Activated CD4-positive, alpha-beta T cell treated with anti-CD3 and anti-CD28 coated beads for 24 hours (primary cell): ENCODE measurements at places on chromosomes 5 and 9.

DNA sequence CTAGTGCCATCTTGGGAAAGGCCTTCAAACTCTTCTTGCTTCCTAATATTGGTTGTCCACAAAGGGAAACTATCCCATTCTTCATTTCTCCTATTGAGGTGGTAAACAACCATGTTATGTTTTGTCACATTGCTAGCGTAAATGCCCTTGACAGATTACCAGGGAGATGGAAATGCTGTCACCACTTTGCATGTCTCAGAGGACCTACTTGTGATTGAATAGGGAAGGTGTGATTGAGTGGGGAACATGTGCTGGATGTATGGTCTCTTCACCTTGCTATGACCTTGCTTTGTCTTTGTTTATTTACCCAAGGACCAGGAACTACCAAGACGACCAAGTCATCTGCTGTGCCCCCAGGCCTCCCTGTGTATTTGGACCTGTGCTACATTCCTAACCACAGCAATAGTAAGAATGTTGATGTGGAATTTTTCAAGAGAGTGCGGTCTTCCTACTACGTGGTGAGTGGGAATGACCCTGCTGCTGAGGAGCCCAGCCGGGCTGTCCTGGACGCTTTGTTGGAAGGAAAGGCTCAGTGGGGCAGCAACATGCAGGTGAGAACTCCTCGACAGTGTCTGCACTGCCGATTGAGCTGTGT lies 96.1 kb downstream of the MAP1B start:
- DNase-seq = no peak

- no peak for DNase-seq
These were observed 99.1 kb downstream of the ZNF608 start for GRCh38 chr5:124647352-124647751.

GRCh38 chr5:39446231-39446630 lies 21.5 kb upstream of the DAB2 start:
- DNase-seq = no peak

DNA sequence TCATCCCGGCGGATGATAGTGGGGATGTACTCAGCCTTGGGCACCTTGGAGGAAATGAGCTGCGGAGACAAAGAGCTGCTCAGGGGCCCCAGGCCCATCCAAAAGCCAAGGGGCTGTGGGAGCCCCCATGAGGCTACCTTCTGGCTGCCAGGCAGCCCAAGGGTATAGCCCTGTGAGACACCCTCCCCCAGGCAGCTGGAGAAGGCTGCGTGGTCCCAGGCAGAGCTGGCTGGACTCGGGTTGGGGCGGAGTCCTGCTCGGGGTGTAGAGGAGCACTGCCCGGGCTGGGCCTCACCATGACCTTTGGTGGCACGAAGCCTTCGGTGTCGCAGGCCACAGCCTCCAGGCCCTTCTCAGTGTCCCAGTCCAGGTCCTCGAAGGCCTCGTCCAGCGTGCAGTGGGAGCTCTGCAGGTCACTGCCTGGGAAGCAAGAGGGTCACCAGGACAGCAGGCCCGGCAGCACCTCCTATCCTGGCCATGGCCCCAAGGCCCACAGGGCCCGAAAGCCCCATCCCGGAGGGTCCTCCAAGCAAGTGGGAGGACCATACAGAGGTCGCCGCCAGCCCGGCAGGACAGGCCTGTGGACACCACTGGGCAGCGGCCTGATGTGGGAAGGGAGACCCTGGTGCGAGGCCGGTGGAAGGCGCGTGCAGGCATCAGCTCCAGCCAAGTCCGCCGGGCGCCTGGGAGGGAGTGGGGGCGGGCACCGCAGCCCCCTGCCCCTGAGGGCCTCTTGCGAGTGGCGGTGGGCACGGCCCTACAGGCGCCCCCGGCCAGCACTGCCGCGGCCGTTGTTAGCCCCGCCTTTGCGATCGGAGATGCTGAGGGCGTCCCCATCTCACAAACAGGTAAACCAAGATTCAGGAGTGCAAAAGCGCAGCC lies 6.1 kb downstream of the NSMF start:
- no peak for DNase-seq

DNA sequence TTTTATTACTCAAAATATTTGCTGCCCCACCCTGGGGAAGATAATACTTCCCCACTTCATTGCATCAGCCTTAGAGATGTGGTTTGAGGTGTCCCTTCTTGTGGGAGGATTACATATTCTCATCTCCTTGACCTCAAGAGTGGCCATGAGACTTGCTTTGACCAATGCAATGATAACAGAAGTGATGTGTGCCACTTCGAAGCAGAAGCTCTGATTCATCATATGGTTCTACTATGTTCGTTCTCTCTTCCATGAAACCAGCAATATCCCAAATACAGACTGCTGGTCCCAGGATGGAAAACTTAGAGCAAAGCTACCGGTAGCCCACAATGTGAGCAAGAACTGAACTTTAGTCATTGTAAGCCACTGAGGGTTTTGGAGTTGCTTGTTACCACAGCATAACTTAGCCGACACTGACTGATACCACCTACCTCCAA lies 92.0 kb downstream of the THBS4 start:
- no peak for DNase-seq

- DNase-seq = no peak
These were observed 74.0 kb downstream of the PRR16 start for GRCh38 chr5:120538149-120538548.

- DNase-seq = peak; percentile 74
These were observed 27.6 kb upstream of the TCF7 start for GRCh38 chr5:134086943-134087305.

- no peak for DNase-seq
These were observed 80.6 kb upstream of the SIMC1 start for GRCh38 chr5:176157656-176158055.

GRCh38 chr9:6450641-6451375 lies 37.8 kb downstream of the UHRF2 start:
- DNase-seq = no peak

GRCh38 chr9:70420441-70421271 lies 6.2 kb upstream of the KLF9 start:
- DNase-seq = peak; percentile 54

- DNase-seq = no peak
These were observed 11.0 kb upstream of the SH3RF2 start for GRCh38 chr5:145925353-145925752.

- DNase-seq = no peak
These were observed 97.4 kb downstream of the NR3C1 start for GRCh38 chr5:143306040-143306439.

GRCh38 chr5:115343855-115344254 lies 47.4 kb upstream of the CCDC112 start:
- no peak for DNase-seq

GRCh38 chr5:133867341-133867740 lies 101.1 kb downstream of the C5orf15 start:
- no peak for DNase-seq

- DNase-seq = no peak
These were observed 126.0 kb upstream of the MAN2A1 start for GRCh38 chr5:109563739-109564138.

DNA sequence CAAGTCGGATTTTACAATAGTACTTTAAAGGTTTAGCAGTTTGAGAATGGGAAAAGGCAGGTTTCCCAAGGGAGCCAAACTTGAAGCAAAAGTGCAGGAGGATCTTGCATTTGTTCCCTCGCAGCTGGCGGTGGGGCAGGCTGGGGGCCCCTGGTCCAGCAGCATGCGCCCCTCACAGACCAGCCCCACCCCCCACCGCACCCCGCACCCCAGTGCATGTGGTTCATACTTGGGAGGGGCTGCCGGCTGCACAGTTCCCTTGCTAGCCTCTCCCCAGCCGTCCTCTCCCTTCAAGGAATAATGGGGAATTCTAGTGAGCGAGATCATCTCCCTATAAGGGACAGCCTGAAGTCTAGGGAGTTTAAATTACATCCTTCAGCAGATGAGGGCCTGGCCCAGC lies 273.1 kb upstream of the IRX2 start:
- no peak for DNase-seq

- no peak for DNase-seq
These were observed 667.1 kb upstream of the RGMB start for GRCh38 chr5:98106116-98107031.

DNA sequence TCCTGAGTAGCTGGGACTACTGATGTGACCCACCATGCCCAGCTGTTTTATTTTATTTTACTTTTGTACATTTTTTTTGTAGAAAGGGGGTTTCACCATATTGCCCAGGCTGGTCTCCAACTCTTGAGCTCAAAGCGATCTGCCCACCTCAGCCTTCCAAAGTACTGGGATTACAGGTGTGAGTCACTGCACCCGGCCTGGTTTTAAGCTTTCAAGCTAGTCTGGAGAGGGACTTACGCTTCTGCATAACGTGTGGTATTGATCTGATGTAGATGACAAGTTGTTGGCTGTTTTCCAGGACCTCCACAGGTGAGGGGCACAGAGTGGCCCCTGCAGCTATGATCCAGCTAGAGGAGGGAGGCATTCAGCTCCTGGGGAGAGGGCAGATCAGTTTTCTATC lies 6.8 kb upstream of the CCL21 start:
- DNase-seq = no peak

DNA sequence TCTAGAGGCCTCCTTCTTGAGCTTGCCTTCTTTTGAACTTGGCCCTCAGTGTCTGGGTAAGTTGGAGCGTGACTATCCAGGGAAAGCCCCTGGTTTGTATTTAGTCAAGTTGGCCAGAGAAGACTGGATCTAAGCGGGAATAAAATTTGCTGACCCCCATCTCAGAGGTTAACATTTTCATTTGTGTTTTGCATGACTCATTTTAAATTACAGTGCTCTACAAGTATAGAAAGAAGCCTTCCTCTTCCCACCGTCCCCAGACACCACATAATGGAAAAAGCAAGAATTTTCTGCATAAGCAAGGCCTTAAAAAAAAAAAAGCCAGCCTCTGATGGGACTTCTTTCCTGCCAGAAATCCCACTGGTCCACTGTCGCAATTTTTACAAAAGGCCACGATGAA lies 27.2 kb downstream of the PIK3R1 start:
- DNase-seq = no peak

DNA sequence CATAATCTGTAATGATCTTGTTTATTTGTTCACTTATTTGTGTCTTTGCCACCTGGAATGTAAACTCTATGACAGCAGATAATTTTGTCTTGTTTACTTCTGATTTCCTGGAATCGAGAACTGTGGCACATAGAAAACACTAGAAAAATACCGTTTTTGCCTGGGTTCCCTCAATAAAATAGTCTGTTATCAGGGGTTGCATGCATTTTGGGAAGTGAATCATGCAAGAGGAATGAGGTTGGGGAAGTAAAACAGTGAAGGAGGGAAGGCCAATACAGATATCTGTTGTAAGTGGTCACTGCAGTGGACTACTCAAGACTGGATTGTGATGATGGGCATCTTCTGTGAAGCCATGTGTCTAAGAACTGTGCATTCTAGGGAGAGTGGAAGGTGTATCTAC lies 45.2 kb upstream of the IL6ST start:
- no peak for DNase-seq

GRCh38 chr9:134027561-134027960 lies 2.3 kb downstream of the BRD3OS start:
- DNase-seq = no peak

GRCh38 chr5:135184646-135185045 lies 150.6 kb upstream of the PITX1 start:
- no peak for DNase-seq

DNA sequence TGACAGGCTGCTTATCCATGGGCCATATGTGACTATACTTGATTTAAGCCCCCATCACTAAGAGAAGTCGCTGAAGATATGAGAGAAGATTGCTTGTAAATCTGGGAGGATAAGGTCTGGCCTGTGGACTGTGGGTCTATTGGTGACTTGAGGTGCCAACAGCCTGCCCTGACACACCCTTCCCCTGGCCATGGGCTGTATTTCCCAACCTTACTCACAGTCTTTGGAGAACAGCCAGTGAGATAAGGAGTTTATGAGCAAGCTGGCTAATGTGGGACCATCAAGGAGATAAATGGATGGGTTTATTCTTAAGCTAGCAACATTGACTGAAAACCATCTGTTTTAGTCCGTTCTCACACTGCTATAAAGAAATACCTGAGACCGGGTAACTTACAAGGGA lies 231.3 kb downstream of the ZSWIM6 start:
- DNase-seq = no peak

DNA sequence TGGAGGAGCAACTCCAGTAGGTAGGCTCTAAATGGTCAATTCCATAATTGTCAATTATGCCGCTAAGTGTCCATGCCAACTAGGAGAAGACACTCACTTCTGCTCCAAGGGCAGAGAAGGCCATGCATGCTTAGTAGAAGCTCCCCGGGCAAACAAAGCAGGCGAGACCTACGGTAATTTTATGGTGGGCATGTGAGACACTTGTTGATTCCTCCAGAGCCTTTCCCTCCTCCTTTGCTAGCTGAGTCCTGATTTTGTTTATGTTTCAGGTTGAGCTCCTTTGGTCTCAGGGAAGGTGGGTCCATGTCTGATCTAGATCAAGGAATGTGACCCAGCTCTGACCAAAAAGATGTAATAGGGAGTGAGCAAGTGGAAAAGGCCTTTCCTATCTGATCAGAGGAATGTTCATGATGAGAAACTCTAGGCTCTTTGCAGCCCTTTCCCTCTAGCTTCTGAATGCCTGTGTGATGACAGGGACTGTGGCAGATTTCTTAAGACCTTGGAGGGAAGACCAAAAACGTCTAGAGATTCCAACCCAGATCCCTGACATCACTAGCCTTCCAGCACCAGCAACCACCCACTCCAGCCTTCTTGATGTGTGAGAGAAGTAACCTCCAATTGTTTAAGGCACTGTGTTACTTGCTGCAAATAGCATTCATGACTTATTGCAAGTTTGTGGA lies 7.7 kb upstream of the CPEB4 start:
- no peak for DNase-seq

GRCh38 chr9:124284940-124285441 lies 27.2 kb downstream of the NEK6 start:
- DNase-seq = no peak

GRCh38 chr5:129630101-129630500 lies 117.8 kb upstream of the MINAR2 start:
- no peak for DNase-seq

- DNase-seq = no peak
These were observed 1.1 kb downstream of the PLPP6 start for GRCh38 chr9:4662989-4663792.

GRCh38 chr5:38060354-38060753 lies 198.0 kb upstream of the EGFLAM start:
- DNase-seq = no peak

- DNase-seq = no peak
These were observed 10.3 kb downstream of the GBGT1 start for GRCh38 chr9:133153227-133154096.

GRCh38 chr5:131821221-131821620 lies 24.4 kb upstream of the FNIP1 start:
- no peak for DNase-seq

GRCh38 chr9:76785501-76785900 lies 21.3 kb downstream of the PCA3 start:
- no peak for DNase-seq

DNA sequence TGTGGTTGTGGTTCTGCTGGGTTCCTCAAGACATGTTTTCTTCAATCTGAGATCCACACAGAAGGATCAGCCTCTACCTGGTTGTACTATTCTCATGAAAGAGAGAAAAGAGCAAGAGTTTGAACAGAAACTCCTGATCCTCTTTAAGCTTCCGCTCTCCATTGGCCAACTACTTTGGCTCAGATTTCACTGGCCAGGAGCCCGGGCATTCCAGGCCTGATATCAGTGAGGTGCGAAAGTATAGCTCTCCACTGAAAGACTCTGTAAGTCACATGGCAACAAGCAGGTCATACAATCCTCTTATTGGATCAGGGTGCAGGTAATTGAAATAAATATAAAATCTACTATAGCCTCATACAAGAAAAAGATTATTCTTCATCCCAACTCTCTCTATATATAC lies 920.5 kb downstream of the TLE4 start:
- DNase-seq = no peak

- DNase-seq = no peak
These were observed 626.6 kb upstream of the SGCD start for GRCh38 chr5:155700333-155700732.

- no peak for DNase-seq
These were observed 335.3 kb upstream of the TLE4 start for GRCh38 chr9:79236466-79236865.

- DNase-seq = no peak
These were observed 321.5 kb upstream of the RPS23 start for GRCh38 chr5:82599692-82600091.
